ENCODE measurements at places on chromosomes 2 and 18.
A peak's percentile ranks its signal among the peaks of the same experiment; 100 is the strongest.

DNA sequence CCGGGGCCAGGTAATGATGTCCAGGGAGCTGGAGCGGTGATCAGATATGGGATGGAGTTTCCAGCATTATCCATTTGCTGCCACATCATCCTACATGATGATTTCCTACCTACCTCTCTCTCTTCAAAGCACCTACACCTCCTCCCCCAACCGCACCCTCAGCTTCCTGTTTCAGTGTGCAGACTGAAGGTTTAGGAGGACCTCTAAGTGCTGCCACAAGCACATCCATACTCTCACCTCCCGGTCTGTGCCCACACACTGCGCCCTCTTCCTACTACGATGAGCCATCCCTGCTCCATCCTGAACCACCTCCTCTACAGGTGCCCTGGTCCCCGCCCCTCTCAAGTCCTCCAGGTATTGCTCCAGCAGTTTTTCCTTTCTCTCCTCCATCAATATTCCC is 123.7 kb downstream of the ALPK2 start:
- DNase-seq, result no peak

- DNase-seq, result no peak
These were observed 24.2 kb upstream of the COX7A2L start for GRCh38 chr2:42385225-42385624.

- DNase-seq, result no peak
These were observed 494 bp downstream of the HNRNPLL start for GRCh38 chr2:38602136-38602731.

- DNase-seq, result no peak
These were observed 6.0 kb downstream of the MEIS1 start for GRCh38 chr2:66440708-66441497.

DNA sequence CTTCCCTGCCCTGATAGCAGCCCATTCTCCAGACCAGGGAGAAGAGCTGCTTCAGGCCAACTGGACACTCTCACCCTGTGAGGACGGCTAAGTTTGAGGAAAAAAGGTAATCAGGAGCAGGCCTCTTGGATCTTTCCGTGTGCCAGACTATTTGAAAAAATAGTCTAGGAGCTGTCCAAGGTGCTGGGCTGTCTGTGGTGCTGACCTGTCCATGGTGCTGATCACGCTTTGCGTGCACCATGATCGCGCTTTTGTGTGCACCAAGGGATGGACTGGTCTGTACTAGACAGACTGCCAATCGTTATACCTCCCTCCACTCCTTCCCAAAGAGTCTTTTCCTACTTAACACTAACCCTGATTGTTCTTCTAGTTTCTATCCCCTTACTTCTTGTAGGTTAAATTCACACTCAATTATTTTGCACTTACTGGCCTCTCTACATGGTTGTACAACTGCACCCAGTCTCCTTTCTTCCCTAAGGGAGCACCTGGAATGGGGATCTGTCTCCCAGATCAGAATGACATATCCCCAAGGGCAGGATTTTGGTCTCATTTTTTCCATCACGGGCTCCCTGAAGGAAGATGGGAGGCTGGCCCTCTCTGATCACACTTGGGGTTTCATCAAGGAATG is 295.4 kb downstream of the CELF4 start:
- DNase-seq, result no peak

GRCh38 chr2:147546109-147546508 is 298.7 kb upstream of the ACVR2A start:
- DNase-seq, result no peak

- DNase-seq, result peak; percentile 50
These were observed 67.0 kb upstream of the LYPD6B start for GRCh38 chr2:148971547-148971946.

DNA sequence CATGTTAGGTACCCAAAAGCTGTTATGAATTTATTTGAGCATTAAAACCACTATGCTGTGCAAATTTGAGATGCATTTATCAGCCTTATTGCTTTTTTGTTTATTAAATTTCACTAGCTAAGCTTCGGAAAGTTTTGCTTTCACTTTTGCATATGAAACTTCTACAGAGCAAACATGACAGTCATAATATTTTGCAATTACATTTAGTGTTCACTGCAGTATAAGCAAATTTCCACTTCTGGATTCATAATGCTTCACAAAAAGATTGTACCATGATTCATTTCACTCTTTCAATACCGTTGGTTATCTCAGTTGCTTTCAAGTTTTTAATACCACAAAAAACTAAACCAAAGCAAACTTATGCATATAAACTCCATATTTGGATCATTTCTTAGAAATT is 228.7 kb upstream of the SLC8A1 start:
- no peak for DNase-seq

- no peak for DNase-seq
These were observed 111.0 kb downstream of the B3GNT2 start for GRCh38 chr2:62306751-62307468.

- no peak for DNase-seq
These were observed 2.6 kb upstream of the HOXD11 start for GRCh38 chr2:176104316-176105077.

DNA sequence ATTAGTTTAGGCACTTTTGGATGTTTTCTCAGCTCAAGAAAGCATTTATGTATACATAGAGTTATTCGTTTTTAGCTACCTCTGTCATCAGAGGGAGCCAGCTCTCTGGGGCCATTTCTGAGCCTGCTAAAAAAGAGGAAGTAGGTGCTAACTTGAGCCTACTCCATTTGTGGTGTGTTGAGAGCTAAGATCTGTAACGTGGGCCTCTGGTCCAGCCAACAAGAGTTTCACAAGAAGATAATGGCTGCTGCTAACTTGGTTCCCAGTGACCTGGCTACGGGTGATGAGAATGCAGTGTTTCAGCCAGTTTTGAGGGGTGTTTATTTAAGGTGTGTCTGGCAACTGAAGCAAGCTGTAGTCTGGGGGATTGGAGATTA is 182.5 kb downstream of the PRKCE start:
- DNase-seq, result peak; percentile 69

DNA sequence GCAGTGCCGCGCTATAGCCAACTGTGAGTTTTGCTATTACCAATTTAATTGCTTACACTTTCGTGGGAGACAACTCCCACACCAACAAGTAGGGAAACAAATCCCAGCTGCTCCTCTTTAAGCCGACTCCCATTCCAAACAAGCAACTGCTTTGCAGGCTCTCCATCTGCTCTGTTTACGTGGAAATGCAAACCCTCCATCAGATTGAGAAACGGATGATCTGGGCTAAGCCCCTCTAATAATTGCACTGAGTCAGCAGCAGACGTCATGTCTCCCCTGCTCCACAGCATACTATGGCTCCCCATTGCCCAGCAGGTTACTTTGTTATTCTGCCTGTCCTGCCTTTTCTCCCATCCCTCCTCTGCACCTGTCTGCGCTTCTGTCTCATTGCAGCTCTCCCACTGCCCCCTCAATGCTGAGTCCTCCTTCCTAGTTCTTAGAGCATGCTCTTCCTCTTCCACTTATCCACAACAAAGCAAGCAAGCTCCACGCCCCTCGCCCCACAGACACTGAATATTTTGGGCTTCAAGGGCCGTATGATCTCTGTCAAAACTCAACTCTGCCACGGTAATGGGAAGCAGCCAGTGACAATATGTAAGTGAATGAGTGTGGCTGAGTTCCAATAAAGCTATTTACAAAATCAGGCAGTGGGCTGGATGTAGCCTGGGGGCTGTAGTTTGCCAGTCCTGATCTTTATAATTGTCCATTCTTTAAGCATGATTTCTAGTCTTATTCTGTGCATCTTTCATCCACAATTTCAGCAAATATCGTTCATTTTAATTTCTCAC is 39.5 kb upstream of the ARL4C start:
- no peak for DNase-seq

GRCh38 chr18:61992923-61993322 is 100.1 kb upstream of the RNF152 start:
- no peak for DNase-seq

DNA sequence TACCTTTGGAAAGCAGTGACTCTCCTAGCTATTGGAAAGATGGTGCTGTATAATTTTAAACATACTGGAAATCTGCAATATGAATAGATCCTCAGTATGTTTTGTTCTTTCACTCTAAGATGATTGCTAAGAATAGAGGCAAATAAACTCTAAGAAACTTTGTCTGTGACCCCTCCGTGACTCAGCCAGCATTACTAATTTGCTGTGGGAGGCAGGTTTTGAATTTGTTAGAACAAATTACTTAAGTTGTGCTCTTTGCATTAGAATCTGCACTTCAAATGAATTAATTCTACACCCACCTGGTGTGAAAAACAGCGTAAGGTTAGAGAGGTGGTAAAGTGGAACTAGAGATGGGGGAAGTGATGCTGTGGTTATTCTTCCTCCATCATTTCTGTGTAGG is 142.2 kb downstream of the RAPGEF4 start:
- DNase-seq, result no peak

GRCh38 chr18:46073474-46074331 is 1.6 kb upstream of the PSTPIP2 start:
- peak; percentile 66 for DNase-seq

- DNase-seq, result no peak
These were observed 36.2 kb downstream of the WIPF1 start for GRCh38 chr2:174561283-174561971.

DNA sequence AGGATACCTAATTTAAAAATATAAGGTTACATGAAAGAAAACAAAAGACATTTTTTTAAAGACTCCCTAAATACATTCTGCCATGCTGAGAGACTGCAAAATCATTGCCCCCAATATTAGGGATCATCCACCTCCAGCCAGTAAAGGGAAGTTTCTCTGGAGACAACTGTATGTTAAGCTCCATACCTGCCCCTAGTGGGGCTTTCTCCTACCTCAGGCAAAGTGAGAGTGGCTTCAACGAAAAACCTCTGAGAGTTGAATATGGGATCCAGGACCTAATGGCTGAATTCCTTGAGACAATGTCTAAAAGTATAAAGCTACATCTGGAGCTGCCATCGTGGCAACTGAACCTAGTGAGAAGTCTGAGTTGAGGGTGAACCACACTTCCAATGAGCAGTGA is 248.1 kb upstream of the FIGN start:
- DNase-seq, result no peak

- no peak for DNase-seq
These were observed 114.3 kb downstream of the ARHGEF4 start for GRCh38 chr2:130951018-130951417.

DNA sequence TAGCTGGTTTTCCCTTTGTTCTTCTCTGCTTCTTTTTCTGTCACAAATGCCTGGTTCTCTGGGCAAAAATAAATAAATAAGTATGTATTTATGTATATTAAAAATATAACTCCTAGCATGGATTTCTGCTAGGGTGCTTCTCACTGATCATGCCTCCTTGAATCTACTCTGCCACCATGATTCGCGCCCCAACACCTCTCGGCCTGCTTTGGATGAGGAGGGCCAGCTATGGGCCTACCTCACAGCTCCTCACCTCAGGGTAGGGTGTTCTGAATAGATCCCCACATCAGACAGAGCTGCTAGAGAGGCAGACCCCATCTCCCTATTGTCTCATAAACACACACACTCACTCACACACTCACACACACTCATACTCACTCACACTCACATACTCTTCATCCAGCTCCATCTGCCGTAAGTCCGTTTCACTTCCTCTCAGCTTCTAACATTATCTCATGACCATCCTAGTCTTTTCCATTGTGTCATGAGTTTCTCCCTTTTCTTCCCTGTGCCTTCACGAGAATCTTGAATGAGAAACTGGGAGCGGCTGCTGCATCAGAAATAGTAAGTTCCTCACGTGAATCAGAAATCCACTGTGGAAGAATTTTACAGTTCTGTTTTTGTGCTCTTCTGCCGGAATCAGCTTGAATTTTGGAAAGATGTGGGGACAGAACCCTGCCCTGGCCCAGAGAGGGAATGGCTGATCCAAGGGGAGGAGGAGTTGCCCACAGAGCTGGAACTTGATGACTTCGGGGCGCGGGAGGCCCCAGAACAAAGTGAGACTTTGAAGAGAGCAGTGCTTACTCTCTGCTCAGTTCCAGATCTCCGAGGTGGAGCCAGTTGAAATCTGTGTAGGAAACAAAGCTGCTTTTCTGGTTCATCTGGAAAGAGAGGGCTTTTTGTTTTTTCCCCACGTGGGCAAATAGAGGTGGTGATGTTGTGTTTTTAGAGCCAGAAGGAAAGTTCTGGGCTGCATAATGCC is 20.9 kb downstream of the ANXA4 start:
- no peak for DNase-seq

- DNase-seq, result no peak
These were observed 218.8 kb upstream of the APCDD1 start for GRCh38 chr18:10235661-10235952.

GRCh38 chr2:216971593-216971992 is 111.7 kb upstream of the TNP1 start:
- no peak for DNase-seq

DNA sequence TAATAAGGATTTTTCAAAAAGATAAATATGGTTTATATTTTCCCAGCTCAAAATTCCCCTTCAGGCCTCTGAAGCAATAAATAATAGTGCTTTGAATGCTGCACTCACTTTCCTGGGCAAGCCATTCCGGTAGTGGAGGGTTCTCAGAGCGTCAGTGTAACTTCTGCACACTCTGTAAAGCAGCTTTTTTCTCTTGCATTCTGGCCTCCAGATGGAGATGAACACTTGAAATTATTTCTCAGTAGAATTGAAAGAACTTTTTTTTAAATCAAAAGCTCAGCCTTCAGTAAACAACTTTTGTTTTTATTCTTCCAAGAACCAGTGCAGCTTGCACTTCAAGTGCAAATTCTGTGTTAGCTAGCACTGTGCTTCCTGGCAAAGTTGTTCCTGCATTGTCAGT is 281.1 kb upstream of the RAB12 start:
- no peak for DNase-seq

GRCh38 chr2:16665748-16666448 is at the start of gene CYRIA:
CYRIA (minus strand) TSS chr2:16665834; CDS start chr2:16588119, 77,715 bp downstream.
- DNase-seq, result peak; percentile 85

DNA sequence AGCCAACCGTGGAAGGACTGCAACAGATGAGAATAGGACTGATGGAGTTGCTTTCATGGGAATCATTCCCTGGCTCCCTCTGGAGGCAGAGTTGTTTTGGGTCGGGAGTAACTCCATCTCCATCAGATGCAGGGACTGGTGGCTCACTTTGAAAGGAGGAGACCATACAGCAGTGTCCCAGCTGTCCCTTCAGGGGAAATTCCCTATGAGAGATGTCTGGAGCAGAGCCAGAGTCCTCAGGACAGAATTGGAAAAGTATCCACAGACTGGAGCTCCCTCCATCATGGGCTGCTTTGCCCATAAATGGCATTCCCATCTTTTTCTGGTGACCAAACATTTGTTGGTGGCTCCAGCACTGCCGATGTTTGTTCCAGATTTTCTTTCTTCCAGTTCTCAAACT is 144.3 kb downstream of the NCK2 start:
- no peak for DNase-seq

DNA sequence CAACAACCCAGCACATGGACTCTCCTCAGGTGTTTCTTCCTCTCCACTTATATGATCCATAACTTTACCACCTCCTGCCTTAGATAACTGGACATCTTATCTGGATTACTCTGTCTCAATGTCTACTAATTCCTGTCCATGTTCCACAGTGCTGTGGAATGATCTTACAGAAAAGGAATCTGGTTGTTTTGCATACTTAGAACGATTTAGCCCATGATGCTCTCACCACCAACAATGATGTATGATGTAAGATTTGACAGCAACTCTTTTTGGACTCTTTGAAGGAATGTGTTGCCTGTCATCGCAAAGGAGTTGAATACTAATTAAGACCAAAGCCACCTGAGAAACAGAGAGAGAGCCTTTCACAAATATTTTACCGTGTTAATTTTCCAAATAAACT is 37.7 kb upstream of the SYT4 start:
- no peak for DNase-seq

GRCh38 chr2:12948961-12949353 is 232.2 kb downstream of the TRIB2 start:
- DNase-seq, result peak; percentile 7

Data from GM13976 (cell line).